ENCODE measurements at places on chromosomes 5 and 9. TPM values are rescaled to one million over a fixed set of nuclear protein-coding genes. Genes with fewer than 3 reads are reported as not detected.

DNA sequence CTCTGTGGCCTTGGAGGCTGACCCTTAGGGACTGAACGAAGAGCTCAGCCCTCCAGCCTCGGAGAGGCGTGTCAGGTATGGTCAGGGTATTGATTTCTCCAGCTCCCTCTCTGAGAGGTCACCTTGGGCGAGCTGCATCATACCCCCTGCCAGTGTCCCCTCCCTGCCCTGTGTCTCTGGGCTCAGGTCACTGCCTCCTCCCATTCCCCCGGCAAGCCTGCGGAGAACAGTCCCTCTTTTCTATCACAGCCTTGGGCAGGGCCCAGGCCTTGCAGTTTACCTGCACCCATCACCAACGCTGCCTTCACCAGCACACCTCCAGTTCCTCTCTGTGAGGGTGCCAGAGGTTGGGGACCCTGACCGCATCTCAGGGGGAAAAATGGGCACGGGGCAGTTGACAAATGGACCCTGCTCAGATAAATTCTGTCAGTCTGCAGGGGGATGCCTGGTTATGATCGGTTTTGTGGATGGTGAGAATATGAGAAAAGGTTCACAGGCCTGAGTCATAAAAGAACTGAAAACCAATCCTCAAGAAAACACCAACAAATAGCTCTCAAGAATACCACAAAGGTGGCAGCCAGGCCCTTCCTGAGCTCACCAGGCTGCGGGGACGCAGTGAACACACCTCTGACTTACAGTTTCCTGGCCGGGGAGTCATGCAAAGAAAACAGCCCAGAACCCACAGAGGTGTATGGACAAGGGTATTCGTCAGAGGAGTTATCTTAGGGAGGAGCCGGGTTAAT, 24.7 kb upstream of the RXRA start:
- DNase-seq, result peak; percentile 91

DNA sequence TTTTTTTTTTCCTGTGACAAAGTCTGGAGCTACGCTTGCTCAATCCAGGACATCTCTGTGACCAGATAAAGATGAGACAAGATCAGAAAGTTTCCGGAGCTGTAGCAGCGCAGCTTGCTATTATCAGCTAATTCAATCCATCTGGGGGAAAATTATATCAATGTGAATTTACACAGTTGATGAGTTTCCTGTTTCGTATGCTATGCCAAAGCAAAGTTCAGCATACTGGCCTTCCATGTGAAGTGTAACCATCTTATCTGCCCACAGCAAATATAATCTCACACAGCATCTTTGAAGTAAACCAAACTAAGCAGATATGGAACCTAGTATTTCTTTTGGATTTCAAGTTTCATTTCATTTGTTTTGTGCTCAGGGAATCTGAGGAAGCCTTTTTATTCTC, 1767.7 kb downstream of the EFNA5 start:
- no peak for DNase-seq

GRCh38 chr5:173967241-173967640, 21.7 kb upstream of the C5orf47 start:
- no peak for DNase-seq

DNA sequence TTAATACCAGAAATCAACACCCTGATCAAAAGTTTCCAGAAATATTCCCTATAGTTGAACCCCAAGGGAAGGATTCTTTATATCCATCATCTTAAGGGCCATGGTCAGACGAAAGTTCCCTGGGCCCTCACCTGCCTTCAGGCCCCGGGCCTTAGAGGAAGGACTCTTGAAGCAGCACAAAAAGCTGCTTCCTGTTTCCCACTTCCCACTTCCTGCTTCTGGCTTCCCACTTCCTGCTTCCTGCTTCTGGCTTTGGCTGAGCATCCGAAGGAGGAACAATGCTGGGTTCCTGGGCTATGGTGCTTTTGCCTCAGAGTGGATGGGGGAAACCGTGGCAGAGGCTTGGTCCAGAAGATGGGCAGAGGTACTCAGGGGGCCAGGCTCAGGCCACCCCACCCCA, 25.8 kb upstream of the DAP start:
- DNase-seq, result no peak

GRCh38 chr5:1134478-1134877, 22.6 kb upstream of the SLC12A7 start:
- no peak for DNase-seq

- no peak for DNase-seq
Measured at GRCh38 chr5:54491326-54491725, 26.2 kb upstream of the SNX18 start.

- DNase-seq, result peak; percentile 22
Measured at GRCh38 chr5:87076931-87077330, 190.8 kb upstream of the RASA1 start.

- DNase-seq, result no peak
Measured at GRCh38 chr5:165209101-165209727, 1703.8 kb downstream of the MAT2B start.

- DNase-seq, result no peak
Measured at GRCh38 chr5:148163345-148163744, 5.0 kb upstream of the SPINK14 start.

DNA sequence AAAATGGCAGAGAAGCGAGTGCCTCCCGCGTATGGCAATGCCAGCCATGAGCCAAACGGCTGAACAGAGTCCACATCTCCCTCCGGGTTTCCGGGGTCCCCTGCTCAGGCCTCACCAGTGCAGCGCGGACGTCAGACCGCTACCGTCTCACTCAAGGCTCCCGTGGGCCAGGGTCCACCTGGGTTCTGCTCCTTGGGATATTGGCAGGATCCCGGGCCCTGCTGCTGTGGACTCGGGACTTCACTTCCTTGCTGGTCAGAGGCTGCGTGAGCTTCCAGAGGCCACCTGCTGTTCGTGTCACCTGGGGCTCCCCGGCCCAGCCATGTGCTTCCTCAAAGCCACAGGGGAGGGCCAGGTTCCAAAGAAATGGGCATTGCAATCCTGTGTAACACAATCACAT, 38.4 kb upstream of the CLPTM1L start:
- no peak for DNase-seq

The TNC gene
- total RNA-seq, result 159 TPM

The PCDHB6 gene
- 2.9 TPM for total RNA-seq
